ENCODE measurements at places on chromosomes 11 and 22.

DNA sequence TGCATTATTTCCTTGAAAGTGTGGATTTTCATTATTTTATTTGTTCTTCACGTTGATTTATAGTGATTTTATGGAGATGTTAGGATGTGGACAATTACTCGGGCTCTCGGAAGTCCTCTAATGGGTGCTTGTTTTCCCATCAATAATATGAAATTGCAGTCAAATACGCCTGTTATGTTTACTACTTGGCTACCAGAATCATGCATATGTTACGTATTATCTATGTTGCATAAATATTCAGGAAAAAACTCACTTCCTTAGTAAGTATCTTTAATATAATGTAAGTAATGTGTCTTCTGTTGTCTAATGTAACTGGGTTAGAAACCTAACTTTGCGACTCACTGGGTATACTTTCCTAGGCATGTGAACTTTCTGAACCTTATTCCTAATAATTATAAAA is 823.4 kb upstream of the CHORDC1 start:
- no peak for DNase-seq

DNA sequence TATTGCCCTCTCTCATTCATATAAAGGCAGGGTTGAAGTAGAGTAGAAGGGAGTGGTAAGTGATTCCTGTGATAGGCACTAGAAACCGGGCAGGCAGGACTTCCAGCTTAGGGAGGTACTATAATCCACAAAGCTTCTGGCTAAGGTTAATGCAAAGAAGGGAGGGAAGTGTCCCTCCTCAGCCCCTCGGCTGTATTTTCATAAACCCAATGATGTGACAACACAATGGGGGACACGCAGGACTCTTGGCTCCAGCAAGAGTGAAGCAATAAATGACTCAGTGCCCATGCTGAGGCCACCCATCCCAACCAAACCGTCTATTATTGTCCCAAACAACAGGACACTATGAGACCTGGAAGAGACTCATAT is 90.7 kb downstream of the ETS1 start:
- DNase-seq = no peak

GRCh38 chr22:22520020-22520656 is at the start of gene ZNF280A:
ZNF280A (minus strand) TSS chr22:22520270; CDS start chr22:22515630, 4,640 bp downstream.
- no peak for DNase-seq

- DNase-seq = no peak
Measured at GRCh38 chr22:19799322-19800190, 39.0 kb downstream of the TBX1 start.

- DNase-seq = no peak
Measured at GRCh38 chr11:83112886-83113285, 41.2 kb upstream of the RAB30 start.

DNA sequence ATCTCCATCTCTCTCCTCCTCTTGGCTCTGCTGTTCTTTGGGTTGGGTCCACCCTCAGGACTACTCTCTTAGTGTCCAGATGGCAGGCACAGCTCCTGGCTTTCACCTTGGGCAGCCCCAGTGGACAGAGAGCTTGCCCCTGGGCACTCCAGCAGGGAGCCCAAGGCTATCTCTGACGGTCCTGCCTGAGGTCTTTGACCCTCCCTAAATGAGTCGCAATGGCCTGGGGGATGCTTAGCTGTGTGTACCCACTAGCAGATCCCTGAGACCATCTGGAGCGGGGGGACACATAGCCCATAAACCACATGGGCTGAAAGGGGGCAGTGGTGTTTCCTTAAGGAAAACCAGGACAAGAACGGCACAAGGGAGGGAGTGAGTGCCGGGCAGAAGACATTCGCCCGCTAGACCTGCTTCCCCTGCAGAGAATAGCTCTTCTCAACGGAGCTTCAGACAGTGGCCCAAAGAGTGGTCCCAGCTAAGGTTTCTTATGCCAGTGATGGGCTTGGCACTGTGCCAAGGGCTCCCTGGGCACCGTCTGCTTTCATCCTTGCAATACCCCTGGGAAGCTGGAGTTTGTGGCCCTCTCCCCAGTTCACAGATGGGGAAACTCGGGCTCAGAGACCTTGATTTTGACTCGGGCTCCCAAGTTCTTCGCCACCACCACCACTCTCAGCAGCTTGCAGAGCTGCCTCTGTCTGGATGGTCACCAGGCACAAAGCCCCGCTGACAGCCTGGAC is 53.9 kb upstream of the ANO1 start:
- DNase-seq = no peak
